ENCODE measurements at places on chromosomes 7 and 10. TPM values are rescaled to one million over a fixed set of nuclear protein-coding genes. Genes with fewer than 3 reads are reported as not detected.

DNA sequence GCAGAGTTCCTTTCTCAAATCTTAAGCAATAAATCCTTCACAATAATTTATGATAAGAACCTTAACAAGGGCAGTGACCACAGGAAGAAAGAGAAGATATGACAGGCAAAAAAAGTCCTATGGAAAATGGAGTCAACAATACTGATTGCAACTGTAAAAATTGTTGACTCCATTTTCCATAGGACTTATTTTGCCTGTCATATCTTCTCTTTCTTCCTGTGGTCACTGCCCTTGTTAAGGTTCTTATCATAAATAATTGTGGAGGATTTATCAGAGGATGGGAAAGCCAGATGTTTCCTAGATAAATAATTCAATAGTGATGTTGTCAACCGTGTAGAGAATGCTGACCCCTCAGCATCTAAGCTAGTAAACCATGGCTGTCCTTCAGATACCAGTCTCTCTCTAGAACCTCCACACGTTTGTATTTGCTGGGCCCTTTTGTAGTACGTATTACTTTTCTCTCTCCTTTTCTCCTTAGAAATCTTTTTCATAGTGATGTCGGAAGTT, 172.6 kb upstream of the BET1 start:
- no peak overlapping the region for H3K4me3 ChIP-seq
- H3K27me3 ChIP-seq, result peaks cover 7% of the 10 kb centered on the region
- H3K27ac ChIP-seq, result no peak overlapping the region
- DNase-seq, result no peak
- H3K4me1 ChIP-seq, result no peaks in the 10 kb centered on the region

DNA sequence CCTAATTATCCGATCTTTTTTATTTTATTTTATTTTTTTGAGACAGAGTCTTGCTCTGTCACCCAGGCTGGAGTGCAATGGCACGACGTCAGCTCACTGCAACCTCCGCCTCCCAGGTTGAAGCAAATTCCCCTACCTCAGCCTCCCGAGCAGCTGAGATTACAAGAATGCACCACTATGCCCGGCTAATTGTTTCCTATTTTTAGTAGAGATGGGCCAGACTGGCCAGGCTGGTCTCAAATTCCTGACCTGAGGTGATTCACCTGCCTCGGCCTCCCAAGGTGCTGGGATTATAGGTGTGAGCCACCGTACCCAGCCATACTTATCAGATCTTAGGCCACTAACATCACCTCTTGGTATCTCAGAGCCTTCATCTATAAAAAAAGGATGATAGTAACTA, 4.9 kb downstream of the SLC25A13 start:
- no peak overlapping the region for H3K4me3 ChIP-seq
- H3K27ac ChIP-seq, result no peak overlapping the region
- peaks cover 10% of the 10 kb centered on the region for H3K36me3 ChIP-seq
- DNase-seq, result no peak
- no peaks in the 10 kb centered on the region for H3K27me3 ChIP-seq

The TEX47 gene
- not detected for total RNA-seq

DNA sequence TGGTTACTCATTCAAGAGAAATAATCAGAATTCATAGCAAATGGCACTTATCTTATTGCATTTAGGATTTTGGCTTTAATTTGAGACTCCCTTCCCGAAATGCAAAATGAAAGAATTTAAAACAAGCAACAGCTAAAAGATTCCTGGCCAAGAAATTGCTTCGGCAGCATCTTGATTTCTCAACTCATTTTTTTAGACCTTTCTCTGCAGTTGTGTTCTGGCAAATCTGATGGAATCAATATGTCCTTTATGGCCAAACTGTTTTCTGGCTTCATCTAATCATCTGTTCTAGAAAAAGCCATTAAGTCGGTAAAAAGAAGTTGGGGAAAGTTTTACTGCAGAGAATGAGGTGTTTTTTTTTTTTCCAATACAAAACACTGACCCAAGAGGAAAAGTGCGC, 172.1 kb downstream of the SLC16A9 start:
- no peaks in the 10 kb centered on the region for H3K4me1 ChIP-seq
- no peaks in the 10 kb centered on the region for H3K27me3 ChIP-seq
- H3K27ac ChIP-seq, result no peak overlapping the region
- no peak overlapping the region for H3K4me3 ChIP-seq

The ZDHHC16 gene
- 20.7 TPM for total RNA-seq

DNA sequence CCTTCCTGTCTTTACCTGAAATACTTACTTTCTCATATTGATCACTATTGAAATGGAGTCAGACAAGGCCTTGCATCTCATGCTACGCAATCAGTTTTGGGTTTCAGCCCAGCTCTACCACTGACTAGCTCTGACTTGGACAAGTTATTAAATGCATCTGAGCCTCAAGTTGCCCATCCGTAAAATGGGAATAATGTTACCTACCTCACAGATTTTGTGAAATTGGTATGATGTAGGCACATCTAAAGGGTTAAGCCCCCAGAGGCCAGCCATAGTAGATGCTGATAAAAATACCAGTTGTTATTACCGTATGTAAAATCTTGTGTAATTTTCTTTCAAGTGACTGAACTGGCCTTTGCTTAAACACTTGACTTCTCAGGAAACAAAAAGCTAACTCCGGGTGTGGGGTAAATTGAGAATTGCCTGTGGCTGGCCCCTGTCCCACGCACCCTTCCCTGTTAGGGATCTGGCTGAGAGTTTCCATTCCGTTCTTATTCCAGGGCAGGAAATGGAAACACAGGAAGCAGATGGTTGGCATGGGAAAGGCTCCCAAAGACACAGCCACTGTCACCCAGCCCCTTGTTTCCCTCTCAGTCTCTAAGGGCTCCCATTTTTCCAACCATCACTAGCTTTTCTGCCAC, 7.5 kb downstream of the DUSP5 start:
- peaks cover 81% of the 10 kb centered on the region for H3K4me1 ChIP-seq
- H3K27ac ChIP-seq, result peak overlapping the region; percentile 85
- peaks cover 91% of the 10 kb centered on the region for H3K36me3 ChIP-seq

The KIFBP gene
- total RNA-seq, result 10.6 TPM

The ATG9B gene
- 2.8 TPM for total RNA-seq

The LRRD1 gene
- total RNA-seq, result not detected

The ADAM12 gene
- not detected for total RNA-seq

GRCh38 chr10:123013456-123014419, 4.9 kb downstream of the ACADSB start:
- H3K27me3 ChIP-seq, result no peaks in the 10 kb centered on the region
- no peak overlapping the region for H3K27ac ChIP-seq
- H3K36me3 ChIP-seq, result peaks cover 16% of the 10 kb centered on the region
- no peak overlapping the region for H3K4me3 ChIP-seq
- no peak for DNase-seq
- H3K4me1 ChIP-seq, result peaks cover 9% of the 10 kb centered on the region

The CRYGN gene
- not detected for total RNA-seq

GRCh38 chr7:98256431-98256830, 4.4 kb upstream of the TECPR1 start:
- H3K27ac ChIP-seq, result peak overlapping the region; percentile 46
- H3K4me3 ChIP-seq, result no peak overlapping the region

The SLC37A3 gene
- total RNA-seq, result 28.7 TPM

DNA sequence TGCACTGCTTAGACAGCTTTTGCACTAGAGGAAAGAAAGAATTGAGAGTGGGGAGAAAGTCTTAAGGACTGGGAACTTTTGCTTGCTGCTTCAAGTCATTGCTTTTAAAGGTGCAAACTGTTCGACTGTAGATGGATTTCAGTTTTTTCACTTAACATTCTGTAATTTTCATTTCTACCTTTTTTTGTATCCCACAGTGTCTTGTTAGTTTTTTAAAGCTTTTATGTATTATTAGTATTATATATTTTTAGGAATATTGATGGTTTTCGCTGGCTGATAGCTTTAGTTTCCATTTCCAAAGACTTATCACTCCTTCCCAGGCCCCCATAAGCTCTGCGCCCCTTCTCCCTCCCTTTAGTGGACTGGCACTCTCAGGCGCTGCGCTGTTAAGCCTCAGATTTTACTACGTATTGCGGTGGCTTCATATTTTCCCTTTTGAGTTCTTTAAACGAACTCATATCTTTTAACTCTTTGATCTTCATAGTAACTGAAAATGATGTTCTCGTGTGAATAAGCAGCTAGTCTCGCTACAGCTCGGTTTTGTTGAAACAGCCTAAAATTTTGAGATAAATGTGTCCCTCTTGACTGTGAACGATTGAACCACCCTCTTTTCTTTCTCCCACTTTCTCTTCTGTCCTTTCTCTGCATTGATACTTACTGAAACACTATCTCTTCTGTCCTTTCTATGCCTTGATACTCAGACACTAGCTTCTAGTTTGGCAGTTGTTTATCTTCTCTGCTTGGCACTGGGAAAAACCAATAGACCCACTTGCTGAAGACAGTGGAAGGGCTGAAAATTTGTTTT, 2.5 kb upstream of the ETV1 start:
- no peaks in the 10 kb centered on the region for H3K4me1 ChIP-seq
- H3K27me3 ChIP-seq, result peaks cover 2% of the 10 kb centered on the region
- no peak overlapping the region for H3K27ac ChIP-seq
- H3K36me3 ChIP-seq, result no peaks in the 10 kb centered on the region

- peaks cover 7% of the 10 kb centered on the region for H3K4me1 ChIP-seq
- DNase-seq, result no peak
- no peak overlapping the region for H3K27ac ChIP-seq
- H3K27me3 ChIP-seq, result no peaks in the 10 kb centered on the region
- no peaks in the 10 kb centered on the region for H3K36me3 ChIP-seq
Measured at GRCh38 chr10:34337917-34338316, 477.2 kb downstream of the PARD3 start.

The C7orf57 gene
- total RNA-seq, result 0.44 TPM

The PAPSS2 gene
- 0.38 TPM for total RNA-seq

GRCh38 chr7:17099083-17099973, 199.1 kb upstream of the AHR start:
- no peaks in the 10 kb centered on the region for H3K27me3 ChIP-seq
- H3K36me3 ChIP-seq, result no peaks in the 10 kb centered on the region
- no peak overlapping the region for H3K27ac ChIP-seq
- H3K4me1 ChIP-seq, result peaks cover 5% of the 10 kb centered on the region
- no peak for DNase-seq
- H3K4me3 ChIP-seq, result no peak overlapping the region

The OR6V1 gene
- not detected for total RNA-seq

GRCh38 chr10:34244756-34245484, 570.2 kb downstream of the PARD3 start:
- H3K4me1 ChIP-seq, result no peaks in the 10 kb centered on the region
- H3K27me3 ChIP-seq, result no peaks in the 10 kb centered on the region
- no peak overlapping the region for H3K27ac ChIP-seq
- DNase-seq, result no peak

DNA sequence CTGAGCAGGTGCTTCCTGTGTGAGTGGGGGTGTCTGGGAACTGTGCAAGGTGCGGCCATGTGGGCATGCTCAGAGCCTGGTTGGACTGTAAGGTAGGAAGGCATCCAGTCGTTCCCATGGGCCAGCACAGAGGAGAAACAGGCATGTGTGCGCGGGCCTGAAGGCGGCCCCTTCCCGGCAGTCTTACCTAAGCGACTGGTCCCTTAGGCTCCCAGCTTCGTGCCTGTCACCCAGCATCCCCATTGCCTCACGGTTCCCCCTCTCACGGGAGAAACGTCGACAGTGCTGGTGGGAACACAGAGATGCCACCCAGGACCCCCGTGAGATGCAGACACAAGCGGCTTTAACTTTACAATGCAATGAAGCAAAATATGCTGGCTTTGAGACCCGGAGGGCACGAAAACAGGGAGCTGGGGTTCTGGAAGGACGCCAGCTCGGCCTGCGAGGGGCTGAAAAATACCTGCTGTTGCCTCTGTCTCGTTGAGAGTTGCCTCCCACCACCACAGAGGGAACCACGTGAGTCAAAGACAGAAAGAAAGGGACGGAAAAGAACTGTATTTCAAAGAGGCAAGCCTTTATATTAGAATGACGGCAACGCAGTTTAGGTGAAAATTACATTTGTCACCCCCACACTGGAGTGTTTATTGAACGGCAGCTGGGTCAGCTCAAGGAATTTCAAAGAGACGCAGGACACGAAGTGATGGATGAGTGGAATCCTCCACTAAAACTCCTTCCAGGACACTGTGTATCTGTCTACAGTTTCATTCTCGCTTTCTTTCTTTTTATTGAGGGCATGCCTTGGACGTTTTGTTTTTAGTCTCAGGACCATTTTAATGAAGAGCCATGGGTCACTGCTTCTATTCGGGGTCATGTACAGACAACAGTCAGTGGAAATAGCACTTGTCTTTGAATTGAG, 128.4 kb downstream of the DNAJB6 start:
- no peak overlapping the region for H3K4me3 ChIP-seq
- no peaks in the 10 kb centered on the region for H3K27me3 ChIP-seq
- peaks cover 9% of the 10 kb centered on the region for H3K4me1 ChIP-seq
- DNase-seq, result no peak
- no peak overlapping the region for H3K27ac ChIP-seq
- H3K36me3 ChIP-seq, result no peaks in the 10 kb centered on the region

DNA sequence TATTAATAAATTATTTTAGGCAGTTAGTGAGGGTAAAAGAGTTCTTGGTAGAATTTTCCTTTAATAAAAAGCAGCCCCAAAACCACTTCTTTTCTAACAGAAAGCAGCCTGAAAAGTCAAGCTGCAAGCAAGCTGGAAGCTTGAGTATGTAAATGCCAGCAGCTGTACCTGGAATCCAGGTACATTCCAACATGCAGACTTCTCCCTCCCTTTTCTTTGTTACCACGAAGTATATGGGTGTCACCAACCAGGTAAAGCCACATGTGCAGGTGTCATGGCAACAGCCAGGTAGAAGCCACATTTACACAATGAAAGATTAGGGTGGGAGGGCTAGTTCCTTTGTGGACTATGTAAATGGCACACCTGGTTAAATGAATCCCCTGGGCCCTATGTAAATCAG, 114.6 kb downstream of the EPC1 start:
- no peaks in the 10 kb centered on the region for H3K4me1 ChIP-seq
- no peaks in the 10 kb centered on the region for H3K27me3 ChIP-seq
- H3K27ac ChIP-seq, result no peak overlapping the region
- H3K36me3 ChIP-seq, result no peaks in the 10 kb centered on the region

GRCh38 chr7:157729566-157729965, 392.8 kb downstream of the DNAJB6 start:
- no peaks in the 10 kb centered on the region for H3K36me3 ChIP-seq
- no peaks in the 10 kb centered on the region for H3K27me3 ChIP-seq
- no peak for DNase-seq
- H3K27ac ChIP-seq, result no peak overlapping the region

Measured in activated naive CD4-positive, alpha-beta T cell treated with anti-CD3 and anti-CD28 coated beads for 36 hours (primary cell).